NCI-H2081 treated with DMSO at 0.1 percent for 48 hours (cell line): ENCODE measurements at places on chromosomes 1 and 21.

DNA sequence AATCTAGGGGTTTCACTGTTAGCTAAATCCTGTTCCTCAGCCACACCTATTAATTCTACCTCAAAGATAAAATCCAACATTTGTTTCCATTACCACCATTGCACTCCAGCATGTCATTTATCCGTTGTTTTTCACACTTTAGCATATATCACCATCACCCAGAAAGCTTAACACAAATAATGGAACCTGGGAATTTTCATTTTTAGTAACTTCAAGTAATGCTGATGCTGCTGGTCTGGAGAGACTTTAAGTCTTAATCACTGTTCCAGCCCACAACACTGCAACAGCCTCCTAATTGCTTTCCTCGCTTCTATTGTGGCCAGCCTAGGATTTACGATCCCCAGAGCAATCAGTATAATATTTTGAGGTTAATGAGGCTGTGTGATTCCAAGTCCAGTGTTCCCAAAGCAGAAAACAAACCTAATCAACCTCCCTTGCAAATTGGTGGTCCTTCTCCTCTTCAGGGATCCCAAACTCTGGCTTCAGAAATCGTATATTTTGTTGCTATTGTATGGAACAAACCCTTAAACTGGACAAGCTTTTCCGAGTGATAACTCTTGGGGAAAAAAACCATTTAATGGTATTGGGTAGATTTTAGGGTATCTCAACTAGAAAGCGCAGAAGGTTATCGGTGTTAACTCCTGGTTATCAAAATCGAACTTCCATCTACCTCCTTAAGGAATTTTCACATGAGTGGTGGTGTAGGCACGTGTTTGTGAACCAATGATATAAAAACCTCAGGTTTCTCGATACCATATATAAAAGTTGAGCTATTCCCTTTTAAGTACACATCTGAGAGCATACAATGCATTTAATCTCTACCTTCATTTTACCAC is 50.0 kb upstream of the BOLA1 start:
- no peak for DNase-seq

- DNase-seq = no peak
These were observed 44.4 kb downstream of the CACHD1 start for GRCh38 chr1:64514197-64514765.

DNA sequence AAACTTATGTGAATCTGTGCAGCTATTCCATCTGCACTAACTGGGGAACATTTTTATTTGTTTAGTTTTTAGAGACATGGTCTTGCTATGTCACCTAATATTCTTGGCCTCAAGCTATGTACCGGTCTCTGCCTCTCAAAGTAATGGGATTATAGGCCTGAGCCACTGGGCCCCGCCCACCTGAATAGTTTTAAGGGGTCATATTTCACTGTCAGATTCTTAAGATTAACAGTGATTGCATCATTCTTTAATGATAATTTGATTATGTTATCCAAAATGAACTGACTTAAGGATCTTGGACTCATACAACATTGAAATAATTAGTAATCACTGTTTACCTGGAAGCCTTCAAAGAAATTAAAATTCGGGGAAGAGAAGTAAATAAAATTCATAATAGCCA is 12.6 kb upstream of the KLF18 start:
- DNase-seq = no peak

DNA sequence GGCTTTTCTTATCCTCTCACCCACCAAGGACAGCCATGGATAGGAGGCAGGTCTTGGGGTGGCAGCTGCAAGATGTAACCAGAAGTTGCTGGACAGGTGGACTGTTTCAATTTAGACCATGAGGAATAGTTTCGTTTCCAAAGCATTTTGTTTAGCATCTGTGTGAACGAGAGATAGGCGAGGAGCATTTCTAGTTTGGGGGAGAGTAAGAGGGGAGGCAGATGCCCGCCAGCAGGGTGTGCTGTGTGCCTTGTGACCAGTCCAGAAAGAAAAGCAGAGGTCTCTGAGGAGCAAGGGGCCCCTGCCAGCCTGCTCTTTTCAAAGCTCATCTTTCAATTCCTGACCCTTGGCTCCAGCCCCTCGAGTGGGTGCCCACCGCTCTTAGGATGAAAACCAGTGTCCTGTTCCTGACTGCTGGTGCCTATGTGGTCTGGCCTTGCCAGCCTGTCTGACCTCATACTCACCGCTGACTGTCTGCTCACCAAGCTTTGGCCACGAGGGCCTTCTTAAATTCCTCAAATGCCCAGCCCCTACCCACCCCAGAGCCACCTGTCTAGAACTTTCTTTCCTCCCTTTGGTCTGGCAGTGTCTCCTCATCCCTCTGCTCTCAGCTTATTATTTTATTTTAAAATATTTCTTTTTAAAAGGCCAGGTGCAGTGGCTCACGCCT is 8.5 kb downstream of the SERINC2 start:
- no peak for DNase-seq

- no peak for DNase-seq
These were observed 14.0 kb upstream of the RC3H1 start for GRCh38 chr1:174036204-174036603.

- DNase-seq = no peak
These were observed 8.6 kb upstream of the IL20 start for GRCh38 chr1:206856674-206857464.

DNA sequence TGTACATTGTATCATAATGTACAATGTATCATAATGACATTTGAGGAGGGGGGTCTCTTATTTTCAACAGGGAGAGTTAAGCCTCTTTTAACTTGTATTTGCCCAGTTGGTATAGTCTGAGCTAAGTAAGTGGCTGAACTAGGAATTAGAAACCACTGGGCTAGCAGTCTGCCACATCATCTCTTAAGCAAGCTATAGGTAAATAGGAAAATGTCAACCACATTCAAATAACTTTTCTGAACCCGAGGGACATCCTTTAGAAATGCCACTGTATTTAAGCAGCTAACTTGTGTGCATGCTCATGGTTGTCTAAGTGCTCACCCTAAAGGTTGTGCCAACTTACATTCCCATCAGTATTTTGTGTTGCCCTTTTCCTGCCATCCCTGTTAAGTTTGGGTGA is 35.5 kb upstream of the ASB17 start:
- DNase-seq = no peak

DNA sequence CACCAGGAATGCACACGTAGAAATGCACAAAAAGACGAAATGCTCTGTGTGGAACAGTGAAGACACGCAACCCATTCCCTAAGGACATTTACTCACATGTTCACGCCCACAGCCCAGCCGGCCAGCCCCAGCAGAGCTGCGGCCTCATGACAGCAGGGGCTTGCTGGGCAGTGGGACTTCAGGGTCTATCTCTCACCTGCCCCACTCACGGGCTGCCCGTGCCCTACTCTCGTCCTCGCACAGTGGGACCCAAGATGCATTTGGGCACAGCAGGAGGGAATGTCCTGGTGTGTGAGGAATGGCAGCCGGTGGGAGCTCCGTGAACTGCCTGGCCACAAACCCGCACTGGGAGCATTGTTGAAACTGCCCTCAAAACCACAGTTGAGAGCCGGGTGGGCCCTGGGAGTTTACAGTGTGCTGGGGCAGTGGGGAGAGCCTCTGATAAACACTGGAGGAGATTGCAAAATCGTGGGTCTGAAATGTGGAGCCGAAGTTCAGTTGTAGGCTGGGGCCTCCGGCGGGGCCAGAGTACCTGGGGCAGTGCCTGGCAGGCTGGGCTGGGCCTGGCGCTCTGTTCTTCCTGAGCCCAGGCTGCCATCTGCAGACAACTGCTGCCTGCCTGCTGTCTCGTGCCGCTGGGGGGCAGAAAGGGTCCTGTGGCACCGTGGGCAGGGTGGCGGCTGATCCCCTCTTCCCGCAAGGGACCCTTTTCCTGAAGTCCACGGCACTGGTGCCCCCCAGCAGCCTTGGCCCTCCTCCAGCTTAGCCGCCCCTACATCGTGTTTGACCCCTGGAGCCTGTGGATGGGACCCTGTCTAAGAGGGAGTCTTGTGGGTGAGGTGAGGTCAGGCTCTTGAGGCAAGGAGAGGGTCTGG is 20.7 kb upstream of the POFUT2 start:
- DNase-seq = no peak

DNA sequence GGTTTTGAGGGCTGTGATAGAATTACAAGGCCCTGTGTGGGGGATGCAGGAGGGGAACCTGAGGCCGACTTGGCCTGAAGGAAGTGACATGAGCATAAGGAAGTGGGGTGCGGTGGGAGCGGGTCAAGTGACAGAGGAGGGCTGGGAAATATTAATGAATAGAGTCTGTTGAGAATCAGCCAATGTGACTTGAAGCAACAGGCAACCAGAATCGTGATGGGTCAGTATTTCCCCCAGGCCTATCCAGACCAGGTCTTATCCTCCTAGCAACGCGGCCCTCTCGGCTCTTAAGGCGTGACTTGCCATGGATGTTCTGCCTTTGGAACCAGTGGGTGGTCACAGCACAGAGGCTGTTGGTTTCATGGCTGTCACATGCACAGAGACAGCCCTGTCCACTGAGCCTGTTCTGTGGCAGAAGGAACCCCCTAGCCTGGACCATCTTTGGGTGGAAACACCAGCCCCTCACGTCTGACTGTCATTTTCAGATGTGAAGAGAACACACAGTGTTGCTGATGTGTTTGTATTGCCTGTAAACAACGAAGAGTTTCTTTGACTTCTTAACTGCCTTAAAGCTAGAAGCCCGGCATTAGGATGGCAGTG is 468.8 kb downstream of the CAMTA1 start:
- DNase-seq = no peak

DNA sequence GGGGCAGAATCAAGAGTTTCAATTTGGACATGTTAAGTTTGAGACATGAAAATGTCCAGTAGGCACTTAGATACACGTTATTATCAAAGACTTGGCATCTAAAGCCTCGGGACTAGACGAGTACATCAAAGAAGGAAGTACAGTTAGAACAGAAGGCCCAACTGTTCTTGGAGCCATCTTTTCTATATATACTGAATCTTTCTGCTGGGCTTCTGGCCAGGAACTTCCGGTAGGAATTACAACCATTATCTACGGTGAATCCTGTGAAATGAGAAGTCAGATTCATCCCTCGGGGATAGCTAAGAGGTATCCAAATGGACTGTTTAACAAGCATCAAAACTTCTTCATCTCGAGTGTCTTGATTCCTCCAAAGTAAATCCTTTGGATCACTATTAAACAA is 34.4 kb upstream of the NRDC start:
- no peak for DNase-seq

- DNase-seq = no peak
These were observed 1.6 kb downstream of the ELOVL1 start for GRCh38 chr1:43366179-43366578.
